ENCODE measurements at places on chromosomes 6 and 20.

DNA sequence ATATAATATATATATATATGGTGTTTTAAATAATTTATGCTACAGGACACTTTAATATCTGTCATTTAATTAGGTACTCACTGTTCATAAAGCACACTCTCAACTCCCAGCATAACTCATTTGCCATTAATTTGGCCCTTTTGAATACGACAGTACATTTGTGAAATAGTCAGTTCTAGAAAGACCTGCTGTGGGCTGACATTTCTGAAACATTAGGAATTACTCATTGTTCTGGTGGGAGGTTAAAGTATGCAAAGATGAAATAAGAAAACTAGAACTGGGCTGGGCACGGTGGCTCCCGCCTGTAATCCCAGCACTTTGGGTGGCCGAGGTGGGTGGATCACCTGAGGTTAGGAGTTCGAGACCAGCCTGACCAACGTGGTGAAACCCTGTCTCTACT lies 497.5 kb downstream of the UTRN start:
- peaks cover 4% of the 10 kb centered on the region for H3K36me3 ChIP-seq
- H3K4me1 ChIP-seq: no peaks in the 10 kb centered on the region
- H3K27me3 ChIP-seq: no peaks in the 10 kb centered on the region
- no peak overlapping the region for H3K27ac ChIP-seq
- DNase-seq: no peak

DNA sequence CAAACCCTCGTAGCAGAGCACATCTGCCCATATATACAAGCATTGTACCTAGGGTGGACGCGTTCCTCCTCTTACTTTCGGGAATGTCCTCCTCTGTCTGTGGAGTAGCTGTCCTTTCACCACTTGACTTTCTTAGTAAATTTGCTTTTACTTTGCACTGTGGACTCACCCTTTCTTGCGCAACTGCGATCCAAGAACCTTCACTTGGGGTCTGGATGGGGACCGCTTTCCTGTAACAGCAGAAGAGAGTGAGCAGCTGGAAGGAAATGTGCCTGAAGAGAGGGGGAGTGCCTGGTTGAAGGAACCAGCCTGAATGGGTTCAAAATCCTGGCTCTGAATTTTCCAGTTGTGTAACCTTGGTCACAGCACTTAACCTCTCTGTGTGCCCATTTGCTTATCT lies 40.1 kb upstream of the PMEPA1 start:
- no peaks in the 10 kb centered on the region for H3K36me3 ChIP-seq
- H3K27me3 ChIP-seq: peaks cover 4% of the 10 kb centered on the region
- H3K27ac ChIP-seq: no peak overlapping the region
- H3K4me3 ChIP-seq: no peak overlapping the region
- DNase-seq: no peak

DNA sequence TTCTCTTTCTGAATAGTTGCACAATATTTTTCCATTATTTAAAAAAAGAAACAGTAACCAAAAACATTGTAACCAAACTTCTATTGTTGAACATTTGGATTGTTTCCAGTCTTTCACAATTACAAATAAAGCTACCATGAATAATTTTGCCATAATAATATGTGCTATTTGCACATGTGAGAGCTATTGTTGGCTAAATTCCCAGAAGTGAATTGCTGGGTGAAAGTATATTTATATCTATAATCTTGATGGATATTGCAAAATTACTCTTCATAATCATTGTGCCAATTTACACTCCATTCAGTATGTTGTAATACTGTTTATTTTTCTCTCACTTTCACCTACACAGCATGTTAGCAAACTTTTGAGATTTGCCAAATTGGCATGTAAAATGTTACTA lies 36.6 kb upstream of the SLC22A16 start:
- H3K27ac ChIP-seq: no peak overlapping the region
- H3K4me1 ChIP-seq: no peaks in the 10 kb centered on the region

- DNase-seq: no peak
- no peaks in the 10 kb centered on the region for H3K4me1 ChIP-seq
- no peak overlapping the region for H3K4me3 ChIP-seq
- H3K36me3 ChIP-seq: no peaks in the 10 kb centered on the region
- no peaks in the 10 kb centered on the region for H3K27me3 ChIP-seq
Measured at GRCh38 chr6:11758878-11759277, 19.7 kb downstream of the ADTRP start.

- DNase-seq: no peak
- H3K27ac ChIP-seq: no peak overlapping the region
- H3K4me3 ChIP-seq: no peak overlapping the region
- H3K27me3 ChIP-seq: no peaks in the 10 kb centered on the region
Measured at GRCh38 chr6:119501798-119502483, 152.4 kb upstream of the MAN1A1 start.

GRCh38 chr6:27862396-27863066 lies 49.7 kb downstream of the OR2B2 start:
- peaks cover 21% of the 10 kb centered on the region for H3K4me1 ChIP-seq
- H3K27ac ChIP-seq: no peak overlapping the region
- H3K4me3 ChIP-seq: no peak overlapping the region
- DNase-seq: no peak

- DNase-seq: peak; percentile 98
- H3K27me3 ChIP-seq: no peaks in the 10 kb centered on the region
- H3K4me3 ChIP-seq: peak within 1 kb of the TSS; percentile 75
- peak within 1 kb of the TSS; percentile 86 for H3K27ac ChIP-seq
- no peaks in the 10 kb centered on the region for H3K36me3 ChIP-seq
Measured at GRCh38 chr20:38472513-38473366, at the start of gene RALGAPB. Gene RALGAPB (plus strand): TSS chr20:38472843. CDS start chr20:38488433, 15,590 bp downstream.

GRCh38 chr6:80618953-80619352 lies 512.5 kb downstream of the BCKDHB start:
- H3K4me1 ChIP-seq: no peaks in the 10 kb centered on the region
- H3K36me3 ChIP-seq: no peaks in the 10 kb centered on the region
- H3K4me3 ChIP-seq: no peak overlapping the region

GRCh38 chr6:156507656-156508055 lies 269.5 kb upstream of the ARID1B start:
- no peak for DNase-seq
- no peaks in the 10 kb centered on the region for H3K4me1 ChIP-seq
- H3K27me3 ChIP-seq: peaks cover 5% of the 10 kb centered on the region
- H3K36me3 ChIP-seq: no peaks in the 10 kb centered on the region

DNA sequence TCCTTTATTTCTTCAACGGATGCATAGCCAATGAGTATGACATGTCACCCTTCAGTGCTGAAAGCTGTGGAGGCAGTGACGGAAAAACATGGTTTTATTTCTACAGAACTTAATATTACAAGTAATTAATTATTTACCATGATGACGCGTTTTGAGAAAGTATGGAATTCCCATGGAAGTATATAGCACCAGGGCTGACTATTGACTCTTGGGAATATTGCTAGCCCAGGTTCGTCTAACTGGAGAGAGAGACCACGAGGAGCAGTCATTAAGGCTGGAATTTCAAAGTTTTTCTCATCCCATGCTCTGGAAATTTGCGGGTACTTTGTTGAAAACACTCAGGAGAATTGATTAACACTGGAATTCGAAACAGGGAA lies 155.2 kb upstream of the PRSS16 start:
- no peak overlapping the region for H3K4me3 ChIP-seq
- H3K27ac ChIP-seq: peak overlapping the region; percentile 29
- H3K36me3 ChIP-seq: no peaks in the 10 kb centered on the region
- no peak for DNase-seq
- H3K4me1 ChIP-seq: peaks cover 9% of the 10 kb centered on the region

- H3K4me3 ChIP-seq: no peak overlapping the region
- H3K27me3 ChIP-seq: no peaks in the 10 kb centered on the region
- no peaks in the 10 kb centered on the region for H3K4me1 ChIP-seq
- no peak for DNase-seq
- no peaks in the 10 kb centered on the region for H3K36me3 ChIP-seq
Measured at GRCh38 chr20:61766921-61767610, 298.6 kb downstream of the TAF4 start.

DNA sequence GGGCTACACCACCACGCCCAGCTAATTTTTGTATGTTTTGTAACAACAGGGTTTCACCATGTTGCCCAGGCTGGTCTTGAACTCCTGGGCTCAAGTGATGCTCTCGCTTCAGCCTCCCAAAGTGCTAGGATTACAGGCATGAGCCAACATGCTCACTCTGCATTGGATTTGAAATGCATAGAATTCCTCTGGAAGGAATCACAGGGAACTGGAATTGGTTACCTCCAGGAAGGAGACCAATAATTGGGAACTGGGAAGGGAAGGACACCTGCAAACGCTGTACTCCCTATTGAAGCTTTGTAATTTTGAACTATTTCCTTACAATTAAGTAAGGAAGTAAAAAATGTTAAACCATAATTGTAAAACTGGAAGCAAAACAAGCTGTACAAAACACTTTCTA lies 12.3 kb upstream of the TP53INP2 start:
- no peak overlapping the region for H3K4me3 ChIP-seq
- no peaks in the 10 kb centered on the region for H3K4me1 ChIP-seq
- H3K36me3 ChIP-seq: no peaks in the 10 kb centered on the region
- DNase-seq: no peak
- no peaks in the 10 kb centered on the region for H3K27me3 ChIP-seq

DNA sequence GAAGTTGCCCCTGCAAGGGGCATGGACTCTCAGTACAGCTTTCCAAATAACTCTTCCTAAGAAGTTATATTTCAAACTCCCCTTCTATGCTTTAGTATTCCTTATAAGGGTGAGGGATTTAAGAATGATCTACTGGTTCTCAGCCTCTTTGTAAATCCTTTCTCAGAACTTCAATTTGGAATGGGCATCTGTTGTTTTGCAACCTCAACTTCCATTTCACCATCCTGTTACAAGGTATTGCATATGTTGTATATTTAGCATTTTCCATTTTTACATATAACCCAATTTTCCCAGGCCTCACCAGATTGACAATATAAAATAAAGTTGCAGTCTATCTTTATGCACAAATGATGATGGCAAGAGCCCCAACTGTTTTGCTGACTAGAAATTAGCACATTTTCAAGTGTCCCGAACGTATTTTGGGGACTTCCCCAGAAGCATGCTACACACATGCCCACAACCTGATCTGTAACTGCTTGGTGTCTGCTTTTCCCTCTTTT lies 154.9 kb upstream of the CARMIL1 start:
- H3K4me3 ChIP-seq: no peak overlapping the region
- peaks cover 4% of the 10 kb centered on the region for H3K4me1 ChIP-seq
- no peak for DNase-seq
- no peaks in the 10 kb centered on the region for H3K27me3 ChIP-seq

DNA sequence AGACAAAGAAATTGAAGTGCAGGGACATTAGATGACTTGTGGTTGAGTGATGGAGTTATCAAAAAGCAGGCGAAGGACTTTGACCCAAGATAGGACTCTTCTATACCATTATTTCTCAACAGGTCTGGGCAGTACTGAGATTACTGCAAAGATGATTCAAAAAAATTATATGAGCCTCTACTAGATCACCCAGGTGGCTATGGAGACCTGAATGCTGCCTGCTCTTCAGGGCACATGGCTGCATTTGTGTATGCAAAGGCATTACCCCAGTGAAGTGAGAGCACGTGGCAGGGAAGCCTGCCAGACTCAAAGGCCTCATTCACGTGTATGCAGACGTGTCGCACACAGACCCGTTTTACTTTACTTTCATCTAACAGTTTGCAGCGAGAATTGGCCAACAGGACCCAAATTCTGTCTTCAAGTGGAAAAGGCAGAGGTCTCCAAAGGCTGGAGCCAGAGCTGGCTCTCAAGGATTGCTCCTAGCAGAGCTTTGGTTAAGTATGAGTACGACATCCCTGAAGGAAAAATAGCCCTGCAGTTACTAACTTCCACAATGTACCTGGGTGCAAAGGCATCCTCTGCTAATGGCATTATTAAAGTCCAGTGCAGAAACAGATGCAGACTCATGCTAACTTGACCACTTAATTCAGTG lies 113.8 kb upstream of the ARMC2 start:
- H3K36me3 ChIP-seq: no peaks in the 10 kb centered on the region
- H3K27ac ChIP-seq: no peak overlapping the region
- H3K27me3 ChIP-seq: no peaks in the 10 kb centered on the region
- H3K4me1 ChIP-seq: no peaks in the 10 kb centered on the region
- DNase-seq: no peak
- H3K4me3 ChIP-seq: no peak overlapping the region

DNA sequence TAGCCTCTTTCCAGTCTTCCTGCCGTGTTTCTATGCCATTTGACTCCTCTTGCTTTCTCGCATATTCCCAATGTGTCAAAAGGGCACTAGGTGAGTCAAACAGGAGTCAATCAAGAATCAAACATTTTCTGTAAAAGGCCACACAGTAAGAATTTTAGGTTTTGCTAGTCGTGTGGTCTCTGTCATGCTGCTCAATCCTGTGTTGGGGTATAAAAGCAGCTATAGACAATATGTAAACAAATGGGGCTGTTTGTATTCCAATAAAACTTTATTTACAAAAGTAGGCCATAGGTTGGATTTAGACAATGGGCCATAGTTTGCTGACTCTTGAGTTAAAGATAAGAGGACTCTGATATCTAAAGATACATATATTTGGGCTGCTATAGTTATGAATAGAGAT lies 235.4 kb upstream of the BTBD3 start:
- H3K27ac ChIP-seq: no peak overlapping the region
- H3K4me3 ChIP-seq: no peak overlapping the region
- no peak for DNase-seq
- H3K36me3 ChIP-seq: no peaks in the 10 kb centered on the region

GRCh38 chr6:149217466-149217888 lies 100.0 kb upstream of the TAB2 start:
- no peak overlapping the region for H3K4me3 ChIP-seq
- H3K27me3 ChIP-seq: no peaks in the 10 kb centered on the region
- H3K27ac ChIP-seq: no peak overlapping the region
- H3K36me3 ChIP-seq: no peaks in the 10 kb centered on the region

Data from CD8-positive, alpha-beta memory T cell (primary cell).